ENCODE measurements at places on chromosomes 12 and 14.

- no peak for DNase-seq
Observed at GRCh38 chr14:21264025-21264801, 5.0 kb downstream of the HNRNPC start.

GRCh38 chr14:31945074-31945613 is 132.0 kb upstream of the ARHGAP5 start:
- DNase-seq = no peak

GRCh38 chr14:89312932-89313331 is 104.1 kb downstream of the FOXN3 start:
- DNase-seq = no peak

DNA sequence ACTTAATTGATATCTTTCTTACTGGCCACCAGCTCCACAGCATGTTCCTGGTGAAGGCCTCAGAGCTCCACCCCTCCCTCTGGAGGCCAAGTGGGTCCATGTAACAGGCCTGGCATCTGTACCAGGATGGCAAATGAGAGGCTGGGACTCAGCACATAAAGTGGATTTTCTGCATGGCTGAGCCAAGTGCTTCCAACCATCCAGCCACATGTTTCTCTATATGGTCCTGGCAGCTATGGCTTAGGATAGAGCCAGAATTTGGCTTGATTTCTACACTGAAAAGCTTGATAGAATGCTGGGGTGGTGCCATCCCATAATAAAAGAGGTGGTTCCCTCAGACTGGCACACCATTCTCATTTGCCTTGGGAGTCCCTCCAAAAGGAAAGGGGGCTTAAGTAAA is 94.1 kb downstream of the PAX9 start:
- DNase-seq = no peak

GRCh38 chr14:85363358-85363757 is 166.6 kb upstream of the FLRT2 start:
- DNase-seq = no peak

DNA sequence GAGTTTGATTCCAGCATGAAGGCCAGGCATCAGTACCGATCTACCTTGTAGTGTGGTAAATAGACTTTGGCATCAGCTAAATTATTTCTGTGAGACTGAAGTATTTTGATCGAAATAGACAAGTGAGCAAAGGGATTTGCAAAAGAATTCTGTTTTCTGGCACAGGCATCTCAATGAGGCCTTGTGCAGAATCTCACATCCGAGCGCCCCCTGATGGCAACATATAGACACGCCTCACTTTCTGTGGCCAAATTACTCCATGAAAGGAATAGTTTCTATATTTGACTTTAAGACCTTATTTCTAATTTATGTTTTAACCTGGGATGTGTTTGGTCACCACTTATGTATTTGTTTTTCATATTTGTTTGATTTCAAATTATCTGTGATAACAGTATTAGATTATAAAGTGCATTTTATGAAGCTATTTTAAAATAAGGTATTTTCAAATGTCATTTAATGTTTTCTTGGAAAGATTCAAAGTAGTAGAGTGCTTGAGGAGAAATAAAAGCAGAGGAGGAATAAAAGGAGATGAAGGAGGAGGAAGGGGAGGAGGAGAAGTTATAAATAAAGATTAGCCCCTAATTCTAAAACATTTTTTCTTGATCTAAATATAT is 731.9 kb downstream of the NRXN3 start:
- no peak for DNase-seq

- no peak for DNase-seq
Observed at GRCh38 chr14:74599946-74600345, 12.1 kb downstream of the LTBP2 start.

DNA sequence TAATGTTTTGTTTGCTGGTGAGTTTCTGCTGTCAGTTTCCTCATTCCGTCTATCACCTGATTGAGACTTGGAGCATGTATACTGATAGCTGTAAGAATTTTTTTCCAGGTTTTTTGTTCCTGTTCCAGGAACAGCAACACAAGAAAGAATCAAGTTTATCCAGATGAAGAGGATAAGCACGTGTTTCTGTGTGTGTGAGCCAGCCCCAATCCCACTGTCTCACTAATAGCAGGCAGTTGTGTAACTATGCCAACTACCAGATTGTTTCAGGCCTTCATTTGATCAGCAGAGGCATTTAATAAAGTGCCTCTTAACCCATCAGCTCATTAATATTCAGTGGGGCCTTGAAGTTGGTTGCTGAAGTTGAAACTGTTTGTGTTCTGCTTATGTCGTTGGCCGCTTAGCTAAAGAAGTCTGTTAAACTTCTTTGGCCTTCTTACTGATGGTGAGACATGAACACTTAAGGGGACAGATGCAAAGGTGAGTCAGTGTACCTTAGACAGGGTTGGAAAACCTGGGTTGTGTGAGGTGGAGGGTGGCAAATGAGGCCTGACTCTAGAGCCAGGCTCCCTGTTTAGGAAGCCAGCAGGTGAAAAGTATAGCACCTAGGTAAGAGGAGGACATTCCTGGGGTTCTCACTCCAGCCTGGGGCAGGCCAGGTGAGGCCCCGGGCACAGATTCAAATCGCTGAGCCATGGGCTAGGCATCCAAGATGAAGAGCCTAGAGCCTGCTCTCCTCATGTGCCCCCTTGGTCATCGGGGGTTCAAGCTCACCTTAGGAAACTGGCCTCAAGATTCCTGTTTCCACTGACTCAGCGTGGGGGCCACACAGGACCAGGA is 3.7 kb downstream of the ANKRD13A start:
- DNase-seq = no peak

DNA sequence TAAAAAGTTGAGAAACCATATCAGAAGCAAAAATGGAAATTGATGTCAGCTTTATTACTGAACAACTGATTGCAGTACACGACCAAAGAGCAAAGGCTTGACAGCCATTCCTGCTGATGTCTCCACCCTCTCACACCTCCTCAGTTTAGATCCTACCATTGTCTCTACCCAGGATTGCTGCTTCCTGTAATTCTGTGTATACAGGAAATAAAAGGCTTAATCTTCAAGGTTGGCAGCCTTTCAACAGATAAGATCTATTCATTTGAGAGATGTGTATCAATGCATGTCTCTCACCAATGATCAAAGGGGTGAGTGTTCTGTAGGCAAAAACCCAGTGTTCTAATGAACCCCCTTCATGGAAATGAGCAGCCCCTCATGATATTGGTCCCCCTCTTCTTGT is 27.0 kb downstream of the SLCO1C1 start:
- no peak for DNase-seq

DNA sequence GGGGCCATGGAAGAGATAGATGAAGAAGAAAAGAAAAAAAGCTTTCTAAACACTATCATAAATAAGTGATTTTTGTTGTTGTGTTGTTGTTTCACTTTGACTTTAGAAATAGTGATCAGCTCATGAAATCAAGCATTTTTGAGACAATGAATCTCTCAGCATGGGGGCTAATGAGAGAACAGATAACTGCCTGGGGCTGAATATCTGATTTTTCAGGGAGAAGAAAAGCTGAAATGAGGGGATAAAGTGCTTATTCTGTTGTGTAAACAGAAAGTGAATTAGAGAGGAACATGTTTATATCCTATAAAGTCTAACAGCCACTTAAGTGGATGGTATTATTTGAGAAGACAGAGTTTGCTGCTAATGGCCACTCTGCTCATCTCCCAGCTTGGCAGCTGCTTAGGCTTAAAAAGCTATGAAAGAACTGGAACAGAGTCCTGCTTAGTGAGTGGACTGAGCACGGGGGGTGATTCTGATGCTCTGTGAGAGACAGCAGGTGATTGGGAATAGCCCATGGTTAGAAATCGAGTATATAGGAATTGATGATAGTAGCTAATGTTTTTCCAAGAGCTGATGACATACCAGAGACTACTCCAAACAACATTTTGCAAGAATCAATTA is 646.1 kb upstream of the TMEM132C start:
- no peak for DNase-seq

DNA sequence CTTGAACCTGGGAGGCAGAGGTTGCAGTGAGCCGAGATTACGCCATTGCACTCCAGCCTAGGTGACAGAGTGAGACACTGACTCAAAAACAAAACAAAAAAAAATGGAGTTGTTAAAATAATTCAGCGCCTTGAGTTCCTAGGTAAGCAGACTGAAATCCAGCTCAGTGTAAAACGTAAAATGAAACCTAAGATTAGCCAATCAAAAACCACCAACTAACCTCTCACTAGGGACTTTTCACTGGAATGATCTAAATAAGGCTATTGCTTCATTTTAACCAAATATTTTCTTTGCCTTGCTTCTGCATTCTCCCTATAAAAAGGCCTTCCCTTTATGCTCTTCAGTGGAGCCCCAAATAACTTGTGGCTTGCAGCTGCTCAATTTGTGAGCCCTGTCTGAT is 91.6 kb upstream of the HIF1A start:
- DNase-seq = no peak

DNA sequence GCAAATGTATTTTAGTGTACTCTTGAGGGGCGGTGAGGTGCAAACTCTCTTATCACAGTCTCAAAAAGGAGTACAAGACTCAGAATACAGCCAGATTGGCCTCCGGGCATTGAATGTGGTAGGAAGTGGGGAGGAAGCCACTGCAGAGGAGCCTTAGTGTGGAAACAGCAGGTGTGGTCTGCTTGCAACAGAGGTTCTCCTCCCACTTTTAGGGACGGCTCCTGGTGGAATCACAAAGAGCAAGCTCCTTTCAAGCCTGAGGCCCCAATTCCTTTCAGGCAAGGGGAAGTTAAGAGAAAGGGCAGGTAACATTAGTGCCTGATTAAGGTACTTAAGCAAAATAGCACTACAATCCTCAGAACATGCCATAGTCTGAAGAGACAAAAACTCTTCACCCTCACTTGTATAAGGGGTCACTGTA is 23.7 kb upstream of the SLC2A3 start:
- no peak for DNase-seq

GRCh38 chr14:76829650-76830421 is 3.6 kb downstream of the LRRC74A start:
- DNase-seq = no peak

- no peak for DNase-seq
Observed at GRCh38 chr12:99960311-99960710, 24.4 kb downstream of the ANKS1B start.

DNA sequence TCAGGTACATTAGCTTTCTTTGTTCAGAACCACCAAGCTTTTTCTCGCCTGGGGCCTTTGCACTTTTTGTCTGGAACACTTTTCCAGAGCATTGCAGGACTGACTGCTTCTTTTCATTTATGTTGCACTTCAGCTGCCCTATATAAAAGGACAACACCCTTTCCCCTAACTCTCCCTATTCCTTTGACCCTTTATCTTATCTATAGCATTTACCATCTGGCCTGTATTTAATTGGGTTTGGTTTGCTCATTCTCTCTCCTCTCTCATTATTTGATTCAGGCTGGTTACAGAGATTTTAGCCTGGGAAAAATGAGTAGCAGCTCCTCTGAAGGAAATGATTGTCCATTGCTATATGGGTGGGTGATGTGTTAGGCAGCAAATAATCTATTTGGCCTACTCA is 165.4 kb downstream of the KICS2 start:
- no peak for DNase-seq

GRCh38 chr12:3931776-3932175 is 58.6 kb upstream of the PARP11 start:
- no peak for DNase-seq

DNA sequence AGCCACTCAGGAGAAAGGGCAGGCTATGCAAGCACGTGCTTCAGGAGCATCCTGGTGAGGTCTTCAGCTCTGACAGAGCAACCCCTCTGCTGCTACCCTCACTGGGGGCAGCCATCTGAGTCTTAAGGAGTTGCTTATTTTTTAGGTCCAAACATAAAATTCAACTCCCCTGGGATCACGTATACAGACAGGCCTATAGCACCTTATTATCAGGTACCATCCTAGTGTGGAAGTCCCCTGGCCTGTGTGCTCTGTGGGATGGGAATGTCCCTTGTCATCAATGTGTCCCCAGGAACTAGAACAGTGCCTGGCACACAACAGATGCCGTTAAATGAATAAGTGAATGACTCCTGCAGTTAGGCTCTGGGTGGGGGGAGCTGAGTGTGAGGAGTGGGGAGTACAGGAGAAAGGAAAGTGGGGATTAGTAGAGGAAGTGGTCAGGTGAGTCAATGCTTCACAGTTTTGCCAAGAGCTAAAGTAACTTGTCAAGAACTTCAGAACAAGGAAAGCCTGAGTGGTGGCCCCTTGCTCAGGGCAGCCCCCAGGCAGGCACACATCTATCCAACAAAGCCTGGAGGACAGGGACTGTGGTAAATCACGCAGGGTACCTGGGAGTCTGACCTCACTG is 33.5 kb downstream of the DAD1 start:
- DNase-seq = peak; percentile 67

GRCh38 chr12:23585782-23586163 is 363.7 kb downstream of the SOX5 start:
- DNase-seq = no peak

DNA sequence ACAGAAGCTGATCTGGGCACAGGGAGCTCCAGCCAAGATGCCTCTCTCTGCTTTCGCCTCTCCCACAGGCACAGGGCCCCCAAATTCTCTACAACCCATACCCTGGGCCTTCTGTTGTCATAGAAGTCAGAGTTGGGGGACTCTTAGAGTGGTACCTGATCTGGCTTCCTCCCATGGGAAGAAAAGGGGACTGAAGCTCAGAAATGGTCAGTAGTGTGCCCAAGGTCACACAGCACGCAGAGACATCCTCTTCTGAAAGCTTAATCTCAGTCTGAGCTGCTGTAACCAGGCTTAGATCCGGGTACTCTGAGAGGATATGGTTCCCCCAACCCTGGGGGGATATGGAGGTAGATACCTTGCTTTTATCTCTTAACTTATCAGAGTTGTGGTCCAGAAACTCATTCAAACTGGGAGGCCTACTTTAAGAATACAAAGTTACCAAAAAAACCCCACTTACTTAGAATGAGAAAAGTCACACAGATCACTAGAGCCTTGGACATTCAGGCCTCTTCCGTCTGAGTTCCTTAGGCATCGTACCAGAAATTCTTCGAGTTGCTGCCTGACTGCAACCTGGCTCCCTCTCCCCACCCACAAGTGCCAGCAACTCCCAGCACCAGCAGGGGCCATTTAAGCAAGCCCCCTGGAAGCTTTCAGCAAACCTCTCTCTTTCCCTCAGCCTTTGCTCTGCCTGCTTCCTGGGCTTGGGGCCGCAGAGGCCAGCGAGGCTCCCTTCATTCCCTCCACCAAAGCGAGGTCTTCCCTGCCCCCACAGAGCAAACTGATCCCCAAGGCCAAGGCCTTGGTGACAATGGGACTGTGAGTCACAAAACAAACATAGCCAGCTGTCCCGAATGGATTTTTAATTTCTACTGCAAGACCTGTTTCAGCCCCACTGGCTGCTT is 13.9 kb downstream of the KRT7 start:
- DNase-seq = no peak

DNA sequence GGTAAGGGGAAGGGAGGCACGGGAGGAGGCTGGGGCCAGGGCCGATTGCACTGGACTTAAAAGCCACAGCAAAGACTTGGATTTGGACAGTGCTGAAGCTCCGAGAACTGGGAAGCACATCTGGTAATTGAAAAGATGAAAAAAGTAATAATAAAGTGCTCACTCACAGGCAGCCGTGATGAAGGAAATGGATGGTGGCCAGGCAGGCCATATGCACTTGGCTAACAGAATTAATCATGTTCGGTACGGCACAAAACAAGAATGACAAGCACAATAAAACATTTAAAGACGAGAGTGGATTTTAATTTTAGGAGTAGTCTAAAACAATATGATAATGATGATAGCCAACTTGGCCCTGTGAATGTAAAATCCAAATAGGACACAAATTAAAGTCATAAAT is 154.3 kb downstream of the VRK1 start:
- DNase-seq = no peak
